ENCODE measurements at places on chromosomes 4 and X.
A peak's percentile ranks its signal among the peaks of the same experiment; 100 is the strongest.

DNA sequence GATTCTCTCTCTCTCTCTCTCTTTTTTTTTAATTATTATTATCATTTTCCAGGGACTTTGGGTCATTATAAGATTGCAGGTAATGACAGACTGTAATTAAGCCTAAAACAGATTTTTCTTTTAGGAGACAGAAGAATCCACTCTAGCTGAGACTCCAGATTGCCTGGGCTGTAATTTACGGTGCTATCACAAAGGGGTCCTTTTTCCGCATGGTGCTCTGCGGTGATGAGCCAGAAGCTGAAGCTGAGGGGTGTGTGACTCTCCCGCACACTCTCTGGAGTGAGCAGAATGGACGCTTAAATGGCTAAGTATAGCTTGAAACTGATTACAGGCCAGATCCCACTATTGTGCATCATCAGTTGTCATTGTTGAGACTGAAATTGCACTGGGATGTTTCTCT is 50.0 kb downstream of the LGI2 start:
- no peak for DNase-seq

DNA sequence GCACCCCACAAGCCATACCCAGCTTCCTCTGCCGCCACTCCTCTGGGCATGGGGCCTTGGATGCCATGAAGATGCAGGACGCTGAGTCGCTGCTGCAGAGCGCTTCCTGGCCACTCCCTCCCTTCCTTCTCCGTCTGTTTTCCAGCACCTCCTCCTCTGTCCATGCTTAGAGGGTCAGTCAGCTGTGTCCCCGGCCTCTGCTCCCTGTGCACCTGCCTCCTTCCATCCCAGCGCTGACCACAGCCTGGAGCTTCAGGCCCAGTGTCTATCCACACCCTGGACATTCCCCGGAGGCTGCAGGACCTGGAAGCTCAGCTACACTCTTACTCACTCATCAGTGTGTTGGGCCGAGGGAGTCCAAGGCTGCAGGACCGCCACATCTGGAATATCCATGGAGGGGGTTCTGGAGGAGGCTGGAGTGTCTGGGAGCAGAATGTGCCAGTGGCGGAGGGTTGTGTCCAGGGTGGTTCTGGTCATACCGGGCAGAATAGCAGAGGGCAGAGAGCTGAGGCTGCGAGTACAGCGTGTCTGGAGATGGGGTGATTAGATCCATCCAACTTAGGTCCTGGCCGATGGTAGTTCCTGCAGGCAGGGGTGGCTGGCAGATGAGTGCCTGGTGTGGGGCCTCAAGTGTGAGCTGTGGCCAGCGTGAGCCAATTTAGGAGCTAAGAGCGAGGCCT is 58.6 kb upstream of the ADRA2C start:
- no peak for DNase-seq

DNA sequence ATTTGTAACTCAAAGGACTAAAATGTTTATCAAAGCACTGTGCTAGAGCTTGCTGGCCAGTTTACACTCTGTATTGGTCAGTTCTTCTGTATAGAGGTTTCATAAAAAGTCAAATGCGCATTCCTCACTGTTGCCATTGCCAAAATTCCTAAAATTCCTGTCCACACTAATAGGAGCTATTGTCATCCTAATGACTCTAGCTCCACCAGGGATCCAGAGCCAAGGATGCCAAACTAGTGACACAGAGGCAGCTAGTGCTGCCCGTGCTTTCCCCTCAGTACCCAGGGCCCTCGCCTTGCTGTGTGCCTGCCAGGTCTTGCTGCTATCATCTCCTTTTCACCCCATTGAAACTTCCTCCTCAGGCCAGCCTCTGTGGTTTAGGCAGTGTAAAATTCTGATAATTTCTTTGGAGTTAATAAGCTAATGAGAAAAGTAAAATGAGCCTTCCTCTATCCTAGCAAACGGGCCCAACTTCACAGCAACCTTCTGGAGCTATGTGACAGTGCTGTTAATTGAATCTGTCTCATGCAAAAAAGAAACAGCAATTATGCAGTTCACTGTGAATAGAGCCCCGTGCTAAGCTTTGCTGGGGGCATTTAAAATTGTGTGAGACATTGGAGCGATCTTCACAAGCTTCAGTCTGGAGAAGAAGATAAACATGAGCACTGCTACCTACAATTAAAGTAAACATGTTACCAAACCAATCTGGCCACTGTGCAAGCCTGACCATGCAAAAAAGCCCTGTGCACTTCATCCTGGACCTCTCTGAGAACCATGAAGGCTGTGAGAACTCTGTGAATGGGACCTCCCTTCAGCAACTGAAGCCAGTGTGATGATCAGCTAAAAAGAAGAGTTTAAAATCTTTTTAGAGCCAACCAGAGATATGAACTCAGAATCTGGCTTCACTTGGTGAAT is 43.1 kb upstream of the FGF2 start:
- peak; percentile 57 for DNase-seq

- DNase-seq: no peak
Observed at GRCh38 chr4:75908555-75908954, 6.3 kb upstream of the PPEF2 start.

DNA sequence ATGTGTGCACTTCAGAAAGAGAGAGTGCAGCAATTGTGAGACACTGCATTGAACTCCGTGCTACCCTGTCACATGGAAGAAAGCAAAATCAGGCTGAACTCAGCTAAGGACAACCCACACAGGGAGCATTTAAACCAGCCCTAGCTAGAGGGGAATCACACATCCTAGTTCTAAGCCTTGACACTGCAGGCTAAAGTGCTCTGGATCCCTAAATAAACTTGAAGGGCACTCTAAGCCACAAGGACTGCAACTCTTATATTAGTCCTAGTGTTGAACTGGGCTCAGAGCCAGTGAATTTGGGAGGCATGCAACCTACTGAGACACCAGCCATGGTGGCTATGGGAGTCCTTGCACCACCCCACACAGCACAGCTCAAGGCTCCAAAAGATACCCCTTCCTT is 311.9 kb downstream of the OPHN1 start:
- no peak for DNase-seq

DNA sequence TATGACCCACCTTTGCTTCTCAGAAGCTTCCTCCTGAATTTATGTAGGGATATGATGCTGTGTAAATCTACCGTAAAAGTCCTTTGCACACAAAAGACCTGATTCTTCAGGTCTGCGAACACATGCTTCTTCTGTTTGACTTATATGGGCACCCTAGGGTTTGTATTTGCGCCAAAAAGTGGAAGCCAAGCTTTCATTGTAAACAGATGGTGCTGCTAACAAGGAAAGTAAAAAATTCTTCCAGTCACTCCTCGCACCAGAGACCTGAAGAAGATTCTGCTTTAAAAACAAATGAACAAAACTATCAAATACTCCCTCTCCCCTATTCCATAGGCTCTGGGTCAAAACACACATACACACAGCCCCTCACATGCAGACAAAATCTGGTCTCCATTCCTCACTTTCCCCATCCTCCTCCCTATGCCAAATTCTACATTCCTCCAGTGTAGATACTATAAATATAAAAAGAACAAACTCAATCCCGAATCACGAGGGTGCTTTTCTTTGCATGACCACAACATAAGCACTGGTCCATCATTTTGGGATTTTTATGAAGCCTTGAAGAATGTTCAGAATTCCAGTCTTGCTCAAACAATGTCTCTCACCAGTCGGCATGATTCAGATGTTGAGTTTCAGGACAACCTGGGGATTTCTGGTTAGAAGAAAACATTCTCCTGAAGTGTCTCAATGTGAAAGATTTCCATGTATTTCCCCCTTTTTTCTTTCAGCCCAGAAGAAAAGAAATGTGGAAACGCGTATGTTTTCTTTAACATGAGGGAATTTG is 125.1 kb downstream of the PALLD start:
- no peak for DNase-seq

DNA sequence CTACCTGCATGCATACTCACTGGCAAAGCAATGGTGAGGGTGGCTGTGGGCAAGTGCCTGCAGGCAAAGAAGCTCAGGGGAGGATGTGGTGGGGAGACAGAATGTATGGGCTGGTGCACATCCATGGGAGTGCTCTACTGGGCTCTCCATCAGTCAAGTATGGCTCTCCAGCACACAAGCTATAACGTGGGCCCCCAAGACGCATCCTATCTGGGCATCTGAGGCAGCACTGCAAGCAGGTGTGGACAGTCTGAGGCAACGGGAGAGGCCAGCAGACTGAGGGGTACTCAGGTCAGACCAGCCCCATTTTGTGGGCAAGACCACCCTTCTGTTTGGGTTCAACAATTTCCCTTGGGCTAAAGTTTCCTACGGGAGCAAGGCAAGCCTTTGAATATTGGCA is 1227.8 kb downstream of the FAM133A start:
- DNase-seq: no peak

DNA sequence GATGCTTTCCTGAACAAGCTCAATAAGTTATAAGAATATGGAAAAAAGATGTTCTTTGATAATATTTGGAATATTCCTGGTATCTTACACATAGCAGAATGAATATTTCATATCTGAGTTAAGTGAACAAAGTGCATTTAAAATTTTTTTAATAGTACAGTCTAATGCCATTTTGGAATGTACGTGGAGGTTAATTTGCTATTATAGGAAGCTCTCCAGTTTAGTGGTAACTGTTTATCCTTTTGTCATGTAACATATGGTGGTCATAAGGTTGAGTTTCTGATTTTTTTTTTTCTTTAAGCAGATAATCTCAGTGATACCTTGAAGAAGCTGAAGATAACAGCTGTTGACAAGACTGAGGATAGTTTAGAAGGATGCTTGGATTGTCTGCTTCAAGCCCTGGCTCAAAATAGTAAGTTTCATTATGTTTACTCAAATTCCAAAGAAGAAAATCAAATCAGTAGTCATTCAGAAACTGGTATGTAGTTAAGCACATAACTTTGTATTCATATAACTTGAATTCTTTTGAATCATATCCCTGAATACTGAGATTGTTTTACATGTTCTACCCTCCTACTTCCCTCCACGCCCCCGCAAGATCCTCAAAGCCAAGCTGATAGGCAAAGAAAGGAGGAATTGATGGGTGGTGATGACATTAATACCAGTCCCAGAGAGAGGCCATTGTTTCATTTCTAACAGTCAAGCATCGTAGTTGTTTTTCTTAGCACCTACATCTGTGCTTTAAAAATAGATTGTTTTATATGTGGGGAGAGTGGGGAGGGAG is 32.1 kb downstream of the RAP1GDS1 start:
- DNase-seq: no peak

GRCh38 chr4:52842792-52843191 is 19.3 kb upstream of the RASL11B start:
- DNase-seq: no peak

DNA sequence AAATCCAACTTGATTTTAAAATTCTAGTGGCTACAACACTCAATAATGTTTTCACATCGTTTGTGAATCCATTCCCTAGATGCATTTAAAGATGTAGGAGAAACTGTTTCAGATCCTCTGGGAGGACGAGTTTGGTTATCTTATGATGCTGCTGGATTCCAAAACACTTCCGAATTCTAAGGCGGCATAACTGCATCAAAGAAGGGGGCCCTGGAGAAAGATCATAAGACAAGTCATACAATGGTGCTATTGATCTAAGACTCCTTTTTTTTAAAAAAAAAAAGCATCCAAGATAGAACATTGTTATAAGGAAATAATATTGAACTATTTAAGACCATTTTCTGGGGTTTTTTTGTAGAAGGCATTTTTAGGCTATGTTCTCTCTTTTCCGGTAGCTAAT is 25.5 kb downstream of the ASB9 start:
- no peak for DNase-seq

DNA sequence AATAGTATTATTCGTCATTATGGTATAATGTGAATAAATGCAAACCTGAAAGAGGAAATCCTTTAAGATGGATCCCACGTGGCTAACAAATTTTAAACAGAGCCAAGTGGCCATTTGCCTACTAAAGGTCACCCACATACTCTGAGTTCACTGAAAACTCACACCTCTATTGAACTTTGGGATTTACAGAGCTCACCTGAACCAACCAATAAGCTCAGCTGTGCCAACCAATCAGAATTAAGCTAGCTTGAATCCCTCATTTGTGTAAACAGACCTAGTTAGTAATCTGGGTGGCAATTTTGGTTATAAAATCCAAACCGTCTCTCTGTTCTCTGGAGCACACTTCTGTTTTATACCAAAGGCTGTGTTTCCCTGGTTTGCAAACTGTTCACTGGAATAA is 5.4 kb upstream of the NUDT9 start:
- no peak for DNase-seq

GRCh38 chrX:132786217-132786616 is 172.2 kb downstream of the HS6ST2 start:
- DNase-seq: no peak

GRCh38 chr4:129747756-129748155 is 651.8 kb downstream of the C4orf33 start:
- no peak for DNase-seq

DNA sequence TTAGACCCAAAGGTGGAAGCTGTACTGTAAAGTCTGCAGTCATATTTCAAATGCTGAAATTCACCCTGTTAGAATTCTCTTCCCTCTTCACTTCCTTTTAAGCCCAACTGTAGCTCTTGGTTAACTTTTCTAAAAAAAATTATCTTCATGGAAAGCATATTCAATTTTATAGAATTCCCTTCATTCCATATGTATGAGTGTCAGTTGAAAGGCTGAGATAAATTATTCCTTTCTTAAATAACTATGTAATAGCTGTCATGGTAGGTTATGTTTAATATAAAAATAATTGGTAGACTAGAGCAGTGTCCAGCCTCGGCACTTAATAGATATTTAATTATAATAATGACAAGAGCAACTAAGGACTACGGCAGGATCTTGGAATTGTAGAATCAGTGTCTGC is 16.8 kb upstream of the ARSH start:
- DNase-seq: no peak

DNA sequence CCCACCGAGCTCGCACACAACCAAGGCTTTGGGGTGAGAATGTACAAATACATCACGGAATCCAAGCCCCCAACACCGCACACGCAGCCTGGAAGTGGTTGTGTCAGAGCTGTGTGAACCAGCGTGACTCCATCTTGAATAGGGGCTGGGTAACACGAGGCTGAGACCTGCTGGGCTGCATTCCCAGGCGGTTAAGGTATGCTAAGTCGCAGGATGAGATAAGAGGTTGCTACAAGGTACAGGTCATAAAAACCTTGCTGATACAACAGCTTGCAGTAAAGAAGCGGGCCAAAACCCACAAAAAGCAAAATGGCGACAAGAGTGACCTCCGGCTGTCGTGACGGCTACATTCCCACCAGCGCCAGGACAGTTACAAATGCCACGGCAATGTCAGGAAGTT is 258.4 kb downstream of the DHRSX start:
- DNase-seq: no peak

DNA sequence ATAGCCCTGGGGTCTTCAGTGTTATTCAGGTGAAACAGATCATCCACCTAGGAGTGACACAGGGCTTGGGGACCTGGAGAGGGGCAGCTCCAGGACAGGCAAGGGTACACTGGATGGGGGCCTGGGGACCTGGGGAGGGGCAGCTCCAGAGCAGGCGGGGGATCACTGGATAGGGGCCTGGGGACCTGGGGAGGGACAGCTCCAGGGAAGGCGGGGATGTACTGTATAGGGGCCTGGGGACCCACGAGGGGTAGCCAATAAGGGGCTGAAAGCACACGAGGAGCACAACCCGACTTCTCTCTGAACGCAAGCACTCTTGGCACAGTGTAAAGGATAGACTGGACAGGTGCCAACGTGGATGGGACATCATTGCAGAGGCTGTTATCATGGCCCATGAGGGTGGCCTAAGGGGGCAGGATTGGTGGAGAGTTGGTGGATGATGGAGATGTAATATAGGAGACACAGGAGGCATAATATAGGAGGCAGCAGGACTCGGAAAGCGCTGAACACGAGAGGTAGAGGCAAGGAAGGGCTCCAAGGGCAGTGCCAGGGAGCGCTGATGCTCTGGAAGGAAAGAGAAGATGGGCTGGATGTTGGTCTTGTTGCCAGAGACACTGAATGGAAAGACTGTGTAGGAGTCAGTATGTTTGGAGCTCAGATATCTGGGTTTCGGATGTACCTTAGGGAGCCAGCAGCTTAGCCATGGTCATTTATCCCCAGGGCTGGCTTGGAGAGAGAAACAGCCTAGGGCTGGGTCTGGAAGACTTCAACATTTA is 37.9 kb upstream of the FGFBP2 start:
- DNase-seq: no peak
